Right renal pelvis (tissue), 4 donors: ENCODE measurements at places on chromosomes 13 and 19. TPM values are rescaled to one million over a fixed set of nuclear protein-coding genes. Genes with fewer than 3 reads are reported as not detected.

The REEP6 gene
- polyA plus RNA-seq, result 31.5 TPM

The SIGLECL1 gene
- polyA plus RNA-seq, result not detected

The ZGLP1 gene
- 6.2 TPM for polyA plus RNA-seq

The CEACAM3 gene
- polyA plus RNA-seq, result not detected

The ZNF101 gene
- polyA plus RNA-seq, result 16.9 TPM

DNA sequence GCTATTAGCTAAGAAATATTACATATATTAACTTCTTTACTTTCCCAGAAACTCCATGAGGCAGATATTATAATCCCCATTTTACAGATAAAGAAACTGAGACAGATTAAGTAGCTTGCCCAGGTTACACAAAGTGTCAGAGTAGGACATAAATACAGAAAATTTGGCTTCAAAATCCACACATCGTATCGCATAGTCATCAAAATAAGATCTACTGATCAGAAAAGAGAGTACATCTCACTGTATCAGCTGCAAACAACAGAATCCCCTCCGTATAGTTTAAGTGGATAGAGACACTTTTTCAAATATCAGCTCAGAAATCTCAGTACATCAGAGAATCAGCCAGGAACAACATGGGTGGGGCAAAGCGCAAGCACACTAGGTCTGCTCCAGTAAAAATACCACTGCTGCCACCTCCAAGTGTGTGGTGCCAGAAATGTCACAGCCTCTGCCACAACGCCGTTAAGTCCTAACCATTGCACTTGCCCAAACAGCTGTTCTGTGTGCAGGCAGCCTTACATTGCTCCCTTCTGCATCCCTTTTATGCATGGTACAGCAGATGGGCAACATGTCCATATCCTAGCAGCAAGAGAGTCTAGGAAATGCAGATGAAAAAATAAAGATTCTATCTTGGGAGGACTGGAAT is 204.8 kb downstream of the KLF12 start:
- DNase-seq, result no peak

DNA sequence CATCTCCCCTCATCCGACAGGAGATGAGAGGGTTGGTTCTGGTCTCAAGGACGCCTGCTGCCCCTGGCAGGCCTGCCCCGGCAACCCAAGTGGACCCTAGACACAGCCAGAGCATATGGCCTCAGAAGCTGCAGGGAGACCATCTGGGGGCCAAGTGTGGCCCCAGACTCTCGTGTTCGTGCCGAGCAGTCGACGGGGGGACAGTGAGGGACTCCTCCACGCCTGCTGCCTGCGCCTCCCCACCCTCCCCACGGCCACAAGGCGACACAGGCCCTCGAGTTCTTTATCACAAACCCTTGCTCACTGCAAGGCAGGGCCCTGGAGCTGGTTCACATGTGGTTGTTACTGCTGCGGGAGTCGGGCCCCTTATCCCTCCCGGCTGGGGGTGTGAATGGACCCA is 9.3 kb downstream of the CAPS start:
- DNase-seq, result no peak

The SPRYD7 gene
- polyA plus RNA-seq, result 14.6 TPM

The IFI30 gene
- 16.8 TPM for polyA plus RNA-seq

DNA sequence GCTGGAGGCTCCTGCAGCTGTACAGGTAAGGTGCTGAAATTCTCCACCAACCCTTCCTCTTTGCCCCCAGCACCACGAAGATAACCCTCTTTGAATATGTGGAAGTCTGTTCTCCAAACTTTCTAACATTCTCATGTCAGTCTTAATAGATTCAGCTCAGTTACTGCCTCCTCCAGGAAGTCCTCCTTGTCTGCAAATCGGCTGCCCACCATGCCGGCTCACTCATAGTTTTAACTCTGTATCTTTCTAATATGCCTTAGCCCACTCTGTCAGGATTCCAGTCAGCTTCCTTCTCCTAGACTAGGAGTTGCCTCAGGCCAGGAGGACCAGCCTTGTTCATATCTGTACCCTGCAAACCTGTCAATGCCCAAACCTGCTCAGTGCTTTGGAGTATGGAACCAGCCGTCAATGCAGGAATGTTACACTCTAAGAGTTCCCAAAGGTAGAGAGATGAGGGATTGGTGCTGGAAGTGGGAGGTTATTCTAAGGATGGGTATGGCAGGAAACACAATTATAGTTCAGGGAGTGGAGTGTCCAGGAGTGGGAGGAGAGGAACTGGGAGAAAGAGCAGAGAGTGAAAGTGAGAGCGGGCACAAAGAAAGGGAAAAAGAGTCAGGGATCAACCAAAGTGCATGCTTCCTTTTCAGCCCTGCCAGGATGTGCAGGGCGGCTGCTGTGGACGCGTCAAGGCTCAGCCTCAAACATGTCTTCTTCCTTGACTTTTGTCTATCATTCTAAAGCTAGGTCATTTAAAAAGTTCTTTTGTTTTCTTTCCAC is 38.0 kb upstream of the ALOX5AP start:
- no peak for DNase-seq

DNA sequence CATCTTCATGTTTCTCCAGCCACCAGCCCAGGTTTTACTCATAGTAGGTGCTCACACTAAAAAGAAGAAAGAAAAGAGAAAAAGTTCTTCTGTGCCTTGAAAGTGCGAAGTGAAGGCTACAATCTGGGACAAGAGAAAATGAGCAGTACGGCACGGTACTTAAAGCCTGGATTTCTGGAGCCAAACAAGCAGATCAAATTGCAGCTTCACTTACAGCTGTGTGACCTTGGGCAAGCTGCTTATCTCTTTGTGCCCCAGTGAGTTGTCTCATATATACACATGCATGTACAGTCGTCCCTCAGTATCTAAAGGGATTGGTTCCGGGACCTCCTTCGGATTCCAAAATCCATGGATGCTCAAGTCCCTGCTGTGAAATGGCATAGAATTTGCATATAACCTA is 41.8 kb downstream of the GSX1 start:
- DNase-seq, result no peak

DNA sequence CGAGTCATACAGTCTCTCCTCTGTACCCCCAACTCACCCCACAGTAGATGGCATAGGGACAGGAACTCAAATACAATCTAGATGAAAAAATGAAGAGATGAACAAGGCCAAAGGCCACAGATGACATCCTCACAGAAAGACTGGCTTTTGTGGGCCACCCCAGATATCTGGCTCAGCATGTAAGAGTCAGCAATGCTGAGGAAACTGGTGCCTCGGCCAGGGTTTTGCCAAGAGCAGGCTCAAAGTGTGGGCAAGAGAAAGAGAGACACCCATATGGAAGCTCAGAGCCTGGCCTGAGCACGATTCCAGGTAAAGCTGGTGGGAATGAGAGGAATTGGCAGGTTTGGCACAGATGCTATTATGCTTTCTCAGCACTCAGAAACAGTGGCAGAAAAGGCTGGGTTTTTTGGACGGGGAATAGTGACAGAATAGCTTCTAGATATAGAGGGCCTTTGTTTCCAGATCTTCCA is 460.6 kb downstream of the FOXO1 start:
- no peak for DNase-seq

GRCh38 chr19:32890841-32891240 is 21.3 kb upstream of the SLC7A9 start:
- no peak for DNase-seq
